ENCODE measurements at places on chromosomes 12 and 14.

DNA sequence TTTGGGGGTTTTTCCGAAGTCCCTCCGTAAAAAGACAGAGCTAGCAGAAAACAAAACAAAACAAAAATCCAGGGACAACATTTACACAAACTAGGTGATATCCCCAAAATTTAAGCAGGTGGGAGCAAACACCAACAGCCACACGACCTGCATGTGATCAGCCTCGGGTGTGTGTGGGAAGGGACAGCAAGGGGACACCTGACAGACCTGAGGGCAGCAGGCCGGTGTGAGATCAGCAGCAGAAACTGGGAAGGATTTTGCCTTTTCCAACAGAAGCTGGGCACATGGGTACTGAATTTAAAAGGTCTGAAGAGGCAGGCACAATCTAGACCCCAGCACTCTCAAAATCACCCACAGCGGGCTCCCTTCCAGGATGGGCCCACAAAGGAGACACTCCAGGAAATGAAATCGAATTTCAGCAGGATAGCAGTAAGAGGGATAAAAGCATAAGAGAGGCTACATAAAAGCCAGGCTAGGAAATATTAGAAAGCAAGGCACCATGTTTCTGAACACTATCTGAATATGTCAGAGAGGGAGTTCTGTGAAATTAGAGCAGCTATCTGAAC is 36.5 kb upstream of the SELPLG start:
- DNase-seq, result no peak

DNA sequence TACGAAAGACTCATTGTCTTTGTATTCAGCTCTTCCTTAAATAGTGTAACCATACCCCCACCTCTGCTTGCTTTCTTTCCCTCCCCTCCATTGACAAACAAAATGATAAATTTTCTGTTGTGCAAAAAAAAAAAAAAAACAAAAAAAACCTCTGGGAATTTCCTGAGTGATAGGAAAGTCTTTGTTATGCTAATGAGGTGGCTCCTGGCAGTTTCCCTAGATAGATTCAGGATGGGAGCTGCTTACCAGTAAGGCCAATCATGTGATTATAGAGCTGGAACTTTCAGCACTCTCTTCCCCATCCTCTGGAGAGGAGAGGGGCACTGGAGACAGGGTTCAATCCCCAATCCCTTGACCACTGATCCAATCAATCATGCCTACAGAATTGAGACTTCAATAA is 120.5 kb downstream of the NUAK1 start:
- DNase-seq, result no peak

DNA sequence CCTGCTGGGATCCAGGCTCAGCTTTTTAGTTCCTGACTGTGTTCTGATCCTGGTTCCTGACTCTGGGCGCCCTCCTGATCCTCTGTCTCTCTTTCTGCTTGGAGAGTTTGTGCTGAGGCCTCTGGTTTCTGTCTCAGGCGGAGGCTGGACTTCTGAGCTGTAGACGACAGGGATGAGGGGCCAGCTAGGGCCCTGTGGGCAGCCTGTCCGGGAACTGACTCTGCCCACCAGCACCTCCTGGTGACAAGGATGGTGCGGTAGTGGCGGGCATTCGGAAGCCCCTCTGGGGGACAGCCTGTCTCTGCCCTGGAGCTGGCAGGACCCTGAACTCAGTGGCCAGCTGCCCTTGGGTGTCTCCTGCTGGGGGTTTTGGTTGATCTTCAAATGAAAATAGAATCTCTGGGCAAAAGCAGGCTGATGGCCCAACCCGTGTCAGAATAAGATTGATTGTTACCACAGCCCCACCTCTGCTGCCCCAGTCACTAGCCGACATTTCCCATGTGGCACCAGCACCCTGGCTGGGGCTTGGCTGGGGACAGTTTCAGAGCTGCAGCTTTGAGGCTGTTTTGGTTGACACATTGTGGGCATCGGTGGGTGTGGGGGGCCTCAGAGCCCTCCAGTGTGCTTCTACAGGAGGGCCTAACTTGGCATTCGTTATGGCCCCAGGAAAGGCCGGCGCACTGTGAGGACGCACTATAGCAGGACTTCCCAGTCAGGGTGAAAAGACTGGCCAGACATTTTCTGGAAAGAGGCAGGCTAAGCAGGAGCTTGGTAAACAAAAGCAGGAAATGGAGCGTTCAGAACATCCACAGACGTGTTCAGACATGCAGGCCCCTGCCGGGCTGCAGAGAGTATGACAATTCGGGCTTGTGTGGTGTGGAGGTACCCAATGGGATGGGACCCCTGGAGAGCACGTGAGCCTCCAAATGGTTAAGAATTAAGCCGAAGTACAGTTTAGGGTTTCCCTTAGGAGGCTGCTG is 16.2 kb downstream of the KRT80 start:
- no peak for DNase-seq

- DNase-seq, result no peak
Observed at GRCh38 chr14:69554500-69554899, 20.2 kb downstream of the CCDC177 start.

DNA sequence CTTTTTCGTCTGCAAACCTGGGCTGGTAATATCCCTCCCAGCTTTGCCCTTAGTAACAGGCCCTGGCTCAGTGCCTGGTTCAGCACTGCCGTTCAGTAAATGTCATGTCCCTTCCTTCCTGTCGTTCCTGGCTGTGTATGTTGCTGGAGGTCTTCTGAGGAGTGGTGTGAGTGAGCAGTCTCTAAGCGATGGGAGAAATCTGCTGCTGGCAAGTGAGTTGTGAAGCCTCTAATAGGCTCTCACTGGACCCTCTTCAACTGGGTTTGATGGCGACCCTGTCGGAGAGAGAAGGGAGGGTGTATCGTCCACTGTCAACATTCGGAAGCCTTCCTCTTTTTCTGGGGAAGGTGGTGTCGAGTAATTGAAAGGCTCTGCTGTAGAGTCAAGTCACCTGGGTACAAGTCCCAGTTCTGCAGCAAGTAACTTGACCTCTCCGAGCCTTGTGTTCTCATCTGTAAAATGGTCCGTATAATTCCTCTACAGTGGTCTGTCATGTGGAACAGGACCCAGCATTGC is 62.8 kb downstream of the HRK start:
- DNase-seq, result no peak
